ENCODE measurements at places on chromosomes 1 and 21. TPM values are rescaled to one million over a fixed set of nuclear protein-coding genes. Genes with fewer than 3 reads are reported as not detected.

DNA sequence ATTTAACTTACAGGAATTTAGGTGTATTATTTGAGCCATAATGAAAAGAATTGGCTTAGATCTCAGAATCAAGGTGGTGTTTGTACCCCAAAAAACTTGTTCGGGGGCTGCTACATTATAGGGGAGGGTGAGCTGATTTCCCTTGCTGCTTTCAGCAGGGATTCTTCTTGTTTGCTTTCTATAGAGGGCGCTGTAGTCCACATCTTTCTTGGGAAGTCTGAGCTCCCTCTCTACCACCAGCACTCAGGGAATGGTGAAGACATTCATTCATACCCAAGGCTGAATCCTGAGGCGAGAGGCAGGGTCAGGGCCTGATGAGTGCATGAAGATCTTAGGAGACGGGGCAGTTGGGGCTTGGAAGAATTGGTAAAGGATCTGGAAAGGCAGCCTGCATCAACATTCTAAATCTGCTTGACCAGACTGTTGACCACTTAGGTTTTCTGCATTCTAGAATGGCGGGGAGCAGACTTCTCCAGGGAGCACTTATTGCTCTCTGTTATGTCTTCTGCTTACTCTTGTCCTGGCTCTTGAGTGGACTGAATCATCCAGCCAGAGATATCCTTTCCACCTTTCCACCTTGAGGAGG, 18.9 kb downstream of the SPATA46 start:
- peak; percentile 23 for DNase-seq

Gene RPL5
- 1,251 TPM for total RNA-seq

DNA sequence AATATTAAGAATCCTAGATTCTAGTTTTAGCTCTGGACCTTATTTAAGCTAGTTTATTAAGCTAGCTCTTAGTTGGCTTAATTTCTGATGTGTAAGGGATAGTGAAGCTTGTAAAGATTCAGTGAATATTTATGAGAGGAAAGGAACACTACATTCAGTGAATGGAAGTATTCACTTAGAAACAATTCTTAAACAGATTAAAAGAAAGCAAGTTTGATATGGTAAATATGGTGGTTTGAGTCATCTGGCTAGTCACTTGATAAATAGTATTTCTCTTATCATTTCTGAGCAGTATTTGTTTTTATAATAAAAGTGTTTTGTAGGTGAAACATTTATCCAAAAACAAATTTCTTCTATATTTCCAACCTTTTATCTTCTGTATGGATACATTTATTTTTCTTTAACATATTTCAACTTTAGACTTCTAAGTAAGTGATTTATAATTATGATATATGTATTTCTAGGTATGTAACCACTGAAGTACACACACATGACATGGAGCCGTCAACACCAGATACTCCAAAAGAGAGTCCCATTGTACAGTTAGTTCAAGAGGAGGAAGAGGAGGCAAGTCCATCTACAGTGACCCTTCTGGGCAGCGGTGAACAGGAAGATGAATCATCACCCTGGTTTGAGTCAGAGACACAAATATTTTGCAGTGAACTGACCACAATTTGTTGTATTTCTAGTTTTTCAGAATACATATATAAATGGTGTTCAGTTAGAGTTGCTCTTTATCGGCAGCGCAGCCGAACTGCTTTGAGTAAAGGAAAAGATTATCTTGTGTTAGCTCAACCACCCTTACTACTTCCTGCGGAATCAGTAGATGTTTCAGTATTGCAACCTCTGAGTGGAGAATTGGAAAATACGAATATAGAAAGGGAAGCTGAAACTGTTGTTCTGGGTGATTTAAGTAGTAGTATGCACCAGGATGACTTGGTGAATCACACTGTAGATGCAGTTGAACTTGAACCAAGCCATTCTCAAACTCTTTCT, 55.6 kb downstream of the SUCO start:
- no peak for DNase-seq

- peak; percentile 53 for DNase-seq
Measured at GRCh38 chr1:155466996-155467395, 95.6 kb downstream of the ASH1L start.

GRCh38 chr1:172727956-172728603, 69.2 kb downstream of the FASLG start:
- DNase-seq: peak; percentile 22

- no peak for DNase-seq
Measured at GRCh38 chr1:222310836-222311235, 237.1 kb downstream of the HHIPL2 start.

Gene CFHR4
- not detected for total RNA-seq

DNA sequence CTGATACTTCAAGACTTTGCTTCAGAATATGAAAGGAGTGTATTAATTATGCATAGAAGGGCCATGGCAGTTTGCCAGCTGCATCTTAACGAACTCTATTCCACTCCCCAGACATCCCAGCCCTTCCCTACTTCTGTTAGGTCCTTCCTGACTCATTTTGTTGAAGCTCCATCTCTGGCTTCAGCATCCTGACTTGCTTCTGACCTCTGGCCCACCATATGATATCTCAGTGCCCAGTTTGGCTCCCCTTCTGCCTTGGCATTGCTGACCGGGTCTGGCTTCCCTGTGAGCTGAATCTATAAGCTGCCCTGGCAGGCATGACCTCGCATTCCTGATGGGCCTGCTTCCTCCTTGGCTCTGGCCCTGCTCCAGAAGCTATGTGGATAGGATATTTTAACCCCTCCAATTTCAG, 27.6 kb upstream of the ARHGAP29 start:
- DNase-seq: no peak

GRCh38 chr1:56572334-56573050, 6.9 kb downstream of the PLPP3 start:
- DNase-seq: no peak

DNA sequence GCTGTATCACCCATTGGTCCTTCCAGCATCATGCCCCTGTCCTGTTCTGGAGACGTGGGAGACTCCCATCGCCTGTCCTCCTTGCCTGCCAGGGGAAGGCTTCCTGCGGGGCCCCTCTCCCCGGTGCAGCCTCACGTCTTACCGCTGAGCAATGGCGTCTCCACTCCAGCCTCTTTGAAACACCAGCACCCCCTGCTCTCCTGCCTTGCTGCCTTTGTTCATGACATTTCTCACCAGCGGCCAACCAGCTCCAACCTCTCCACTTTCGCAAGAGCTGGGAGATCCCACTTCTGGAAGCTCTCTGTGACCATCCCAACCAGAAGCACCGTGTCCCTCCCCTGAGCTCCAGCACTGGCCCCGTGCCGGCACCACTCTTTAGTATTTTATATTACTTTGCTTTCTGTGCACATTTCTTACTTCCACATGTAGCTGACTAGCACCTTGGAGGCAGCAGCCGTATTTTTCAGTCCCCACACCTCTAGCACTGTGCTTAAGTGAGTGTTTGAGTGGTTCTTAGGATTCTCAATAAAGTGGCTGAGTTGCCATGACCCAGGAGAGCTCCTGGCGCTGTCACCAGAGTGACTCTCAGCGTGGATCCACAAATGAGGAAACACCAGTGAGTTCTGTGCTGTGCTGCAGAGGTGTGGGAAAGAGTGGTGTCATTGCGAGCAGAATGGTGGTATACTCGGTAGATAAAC, 83.5 kb downstream of the ATP5PO start:
- no peak for DNase-seq

All from Caki2 (cell line).